DMS153 (cell line): ENCODE measurements at places on chromosomes 7 and 10.

DNA sequence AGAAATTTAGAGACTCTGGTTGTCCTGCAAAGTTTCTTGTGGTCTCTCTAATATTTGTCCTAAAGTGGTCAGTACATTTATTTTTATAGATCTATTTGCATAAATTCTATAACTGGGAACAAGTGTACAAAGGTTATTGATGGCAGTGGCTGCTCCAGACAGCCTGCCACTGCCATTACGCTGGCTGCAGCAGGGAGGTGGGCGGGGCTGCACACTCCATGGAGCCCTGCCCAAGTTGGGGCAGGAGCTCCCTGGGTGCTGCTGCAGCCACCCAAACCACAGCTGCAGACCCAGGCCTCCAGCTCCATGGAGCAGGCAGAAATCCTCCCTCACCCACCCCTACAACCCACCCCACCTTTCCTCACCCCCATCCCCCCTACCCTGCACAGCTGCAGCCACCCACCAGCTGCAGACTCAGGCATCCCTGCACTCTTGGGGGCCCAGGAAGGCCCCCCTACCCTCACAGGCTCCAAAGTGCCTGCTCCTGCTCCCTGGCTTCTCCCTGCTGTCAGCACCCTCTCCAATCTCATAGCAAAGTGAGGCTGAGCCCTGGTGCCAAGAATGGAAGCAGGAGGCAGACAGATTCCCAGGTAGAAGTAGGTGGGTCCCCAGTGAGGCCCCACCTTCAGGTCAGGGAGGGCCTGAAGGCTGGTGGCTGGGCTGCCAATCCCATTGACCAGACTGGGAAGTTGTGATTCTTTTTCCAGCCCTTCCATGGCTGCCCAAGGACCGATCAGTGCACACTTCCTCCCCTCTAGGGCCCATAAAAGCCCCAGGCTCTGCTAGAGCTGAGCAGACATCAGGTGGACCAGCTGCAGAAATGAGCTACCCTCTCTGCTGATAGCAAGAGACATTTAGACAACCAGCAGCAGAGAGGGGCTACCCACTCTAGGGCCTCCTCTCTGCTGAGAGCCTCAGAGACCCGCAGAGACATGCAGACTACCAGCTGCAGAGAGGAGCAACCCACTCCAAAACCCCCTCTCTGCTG is 4.8 kb upstream of the CYP3A43 start:
- no peak for DNase-seq

DNA sequence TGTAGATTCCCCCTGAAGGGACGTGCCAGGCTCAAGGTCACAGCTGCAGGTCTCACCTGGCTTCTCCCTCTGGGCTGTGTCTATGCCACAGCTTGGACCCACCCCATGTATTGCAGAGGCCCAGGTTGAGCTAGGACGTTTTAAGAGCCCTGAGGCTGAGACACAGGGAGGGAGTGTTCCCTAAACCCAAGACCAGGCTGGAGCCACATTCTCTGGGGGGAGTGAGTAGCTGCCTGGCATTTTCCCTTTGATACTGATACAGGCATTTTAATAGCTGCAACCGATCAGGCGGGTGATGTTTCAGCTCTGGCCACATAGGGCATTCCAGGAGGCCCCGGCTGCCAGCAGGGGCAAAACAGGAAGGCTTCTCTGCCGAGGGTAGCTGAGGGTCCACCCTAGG is 13.4 kb downstream of the COL13A1 start:
- no peak for DNase-seq

DNA sequence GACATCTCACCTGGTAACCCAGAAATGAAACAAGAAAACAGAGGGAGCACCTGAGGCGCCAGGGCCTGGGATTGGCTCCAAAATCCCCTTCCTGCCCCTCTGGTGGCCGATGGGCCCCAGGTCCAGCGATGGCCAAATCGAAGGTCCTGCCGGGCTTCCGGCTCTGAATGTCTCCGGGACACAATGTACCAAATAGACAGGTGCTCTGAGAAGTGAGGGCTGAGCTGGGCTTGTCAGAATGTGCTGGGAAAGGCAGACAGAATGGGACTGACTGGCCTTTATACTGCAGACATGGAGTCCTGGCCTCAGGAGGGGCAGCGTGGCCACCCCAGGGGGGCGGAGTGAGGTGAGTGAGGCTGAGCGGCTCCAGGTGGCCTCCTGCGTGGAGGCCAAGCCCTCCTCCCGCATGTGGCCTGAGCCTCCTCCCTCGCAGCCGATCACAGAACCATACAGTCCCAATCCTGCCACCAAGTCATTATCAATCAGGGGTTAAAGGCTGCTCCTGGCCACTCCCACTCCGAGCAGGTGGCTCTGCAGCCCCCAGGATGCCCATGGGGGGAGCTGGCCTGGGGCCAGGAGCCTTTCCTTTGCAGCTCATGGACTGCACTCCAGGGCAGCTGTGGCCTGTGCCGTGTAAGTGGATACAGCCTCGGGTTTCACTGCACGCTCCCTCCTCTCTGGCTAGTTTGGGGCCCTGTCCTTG is 185.5 kb downstream of the ADARB2 start:
- DNase-seq = peak; percentile 11

DNA sequence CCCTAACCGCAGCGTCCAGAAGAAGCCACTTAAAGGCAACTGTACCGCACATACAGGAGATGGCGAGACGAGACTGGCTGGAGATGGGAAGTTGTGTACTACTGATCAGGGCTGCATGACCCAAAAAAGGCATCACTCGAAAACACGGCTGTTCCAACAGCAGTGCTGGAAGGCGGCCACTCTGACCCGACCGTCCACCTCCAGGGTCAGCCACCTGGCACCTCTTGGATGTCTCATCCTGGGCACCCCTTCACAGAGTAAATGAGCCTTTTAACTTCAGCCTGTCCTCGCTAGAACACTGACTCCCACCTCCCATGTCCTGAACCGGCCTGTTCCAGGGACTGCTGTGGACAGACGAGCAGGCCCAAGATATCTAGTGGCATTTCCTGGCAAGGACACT is 180.7 kb downstream of the DIP2C start:
- no peak for DNase-seq

DNA sequence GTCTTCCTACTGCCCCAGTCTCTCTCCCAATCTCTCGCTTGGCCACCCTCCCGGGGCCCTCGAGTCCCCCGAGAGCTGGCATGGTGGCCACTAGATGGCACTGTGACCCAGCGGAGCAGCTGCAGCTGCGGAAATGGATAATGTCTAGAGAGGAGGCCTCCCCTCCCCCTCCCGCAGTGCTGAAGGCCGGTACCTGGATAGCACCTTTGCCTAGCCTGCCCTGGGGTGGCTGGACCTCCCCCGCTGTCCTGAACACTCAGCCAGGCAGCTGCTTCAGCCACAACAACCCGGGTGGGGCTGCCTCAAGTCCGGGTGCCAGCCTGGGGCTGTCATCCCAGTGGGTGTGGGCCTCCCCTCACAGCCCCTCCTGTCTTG is 65.2 kb downstream of the GOLGA7B start:
- DNase-seq = peak; percentile 69

DNA sequence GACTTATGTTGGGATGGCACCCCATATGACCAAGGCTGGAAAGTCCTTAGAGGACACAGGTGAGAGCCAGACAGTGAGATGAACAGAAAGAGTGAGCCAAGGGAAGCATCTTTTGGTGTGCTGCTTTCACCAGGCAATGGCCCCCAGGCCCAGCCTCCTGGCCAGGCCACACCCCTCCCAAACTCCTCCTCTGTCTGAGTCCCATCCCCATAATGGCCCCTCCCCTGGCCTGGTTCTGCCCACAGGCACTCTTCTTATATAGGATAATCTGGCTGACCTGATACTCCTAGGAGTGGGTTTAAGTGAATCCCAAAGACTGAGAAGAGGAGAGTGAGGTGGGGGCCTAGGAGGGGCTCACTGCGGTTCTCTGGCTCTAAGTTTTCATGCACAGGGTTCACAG is 252.5 kb downstream of the RPS24 start:
- DNase-seq = no peak

DNA sequence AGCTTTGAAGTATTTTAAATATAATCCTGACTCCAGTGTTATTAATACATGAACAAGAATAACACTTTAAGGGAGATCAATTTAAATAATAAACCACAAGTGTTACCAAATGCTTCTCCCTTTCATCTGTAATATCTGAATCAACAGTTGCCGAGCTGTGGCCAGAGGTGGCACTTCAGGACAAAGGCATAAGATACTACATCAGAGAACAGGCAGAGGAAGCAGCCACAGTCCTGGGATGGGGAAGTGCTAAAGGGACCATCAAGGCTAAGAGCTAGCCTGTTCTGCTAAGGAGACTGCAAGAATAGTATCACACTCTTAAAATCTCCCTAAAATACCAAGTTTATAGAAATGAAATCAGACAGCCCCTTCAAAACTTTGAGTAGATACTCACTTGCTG is 378.2 kb upstream of the PRKCQ start:
- no peak for DNase-seq

- DNase-seq = no peak
Measured at GRCh38 chr7:133613250-133613790, 360.4 kb downstream of the EXOC4 start.
